HFFc6 (cell line): ENCODE measurements at places on chromosomes 16 and 17. TPM values are rescaled to one million over a fixed set of nuclear protein-coding genes. Genes with fewer than 3 reads are reported as not detected.
A peak's percentile ranks its signal among the peaks of the same experiment; 100 is the strongest.

- H3K27ac ChIP-seq = no peak within 1 kb of the TSS
- H3K36me3 ChIP-seq = no peaks in the 10 kb centered on the region
- no peak for DNase-seq
- peaks cover 39% of the 10 kb centered on the region for H3K27me3 ChIP-seq
- no peaks in the 10 kb centered on the region for H3K4me1 ChIP-seq
Measured at GRCh38 chr16:2963723-2964474, at the start of gene KREMEN2. Gene KREMEN2, plus strand, starts transcription at chr16:2964275. Its CDS starts 246 bp downstream, at chr16:2964521.

- peaks cover 2% of the 10 kb centered on the region; the same call in 1 of the 2 replicates for H3K27me3 ChIP-seq
- no peaks in the 10 kb centered on the region for H3K36me3 ChIP-seq
- no peak for DNase-seq
- H3K27ac ChIP-seq = no peak within 1 kb of the TSS
- no peak within 1 kb of the TSS; the same call in 1 of the 2 replicates for H3K4me3 ChIP-seq
- H3K4me1 ChIP-seq = no peaks in the 10 kb centered on the region; the same call in 1 of the 2 replicates
Measured at GRCh38 chr17:81527591-81528383, at the start of gene FSCN2. Gene FSCN2, plus strand, starts transcription at chr17:81528377. Its CDS starts 155 bp downstream, at chr17:81528532.

ZP2 gene
- total RNA-seq = not detected in 3 replicates

- no peaks in the 10 kb centered on the region for H3K36me3 ChIP-seq
- DNase-seq = peak; percentile 36
- peaks cover 4% of the 10 kb centered on the region for H3K27me3 ChIP-seq
Measured at GRCh38 chr17:18963126-18964017, 11.4 kb downstream of the SLC5A10 start.

- no peak overlapping the region for H3K27ac ChIP-seq
- H3K36me3 ChIP-seq = no peaks in the 10 kb centered on the region
- H3K27me3 ChIP-seq = peaks cover 2% of the 10 kb centered on the region; the same call in 1 of the 2 replicates
- no peak overlapping the region for H3K4me3 ChIP-seq
- DNase-seq = no peak
- no peaks in the 10 kb centered on the region for H3K4me1 ChIP-seq
Measured at GRCh38 chr16:359871-360697, 7.6 kb upstream of the AXIN1 start.

DNA sequence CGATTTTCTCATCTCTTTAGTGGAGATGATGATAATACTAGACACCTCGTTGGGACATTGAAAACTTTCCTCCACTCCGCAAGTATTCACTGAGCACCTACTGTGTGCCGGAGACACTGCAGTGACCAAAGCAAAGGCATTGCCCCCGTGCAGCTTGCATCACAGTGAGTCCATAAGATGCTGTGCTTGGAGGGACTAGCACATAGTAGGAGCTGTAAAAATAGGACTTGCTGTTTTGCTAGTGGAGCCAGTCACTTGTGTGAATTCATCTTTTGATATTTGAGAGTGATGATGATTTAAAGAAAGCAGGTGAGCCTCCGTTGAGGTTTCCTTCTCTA lies 5.3 kb upstream of the MAP2K3 start:
- no peak for DNase-seq
- no peak overlapping the region for H3K27ac ChIP-seq
- peaks cover 64% of the 10 kb centered on the region for H3K4me1 ChIP-seq
- H3K4me3 ChIP-seq = no peak overlapping the region
- H3K36me3 ChIP-seq = no peaks in the 10 kb centered on the region

GRCh38 chr16:81449899-81450608 lies 5.4 kb downstream of the CMIP start:
- H3K27ac ChIP-seq = no peak overlapping the region; the same call in 1 of the 2 replicates
- peaks cover 50% of the 10 kb centered on the region for H3K4me1 ChIP-seq
- H3K4me3 ChIP-seq = no peak overlapping the region
- H3K27me3 ChIP-seq = no peaks in the 10 kb centered on the region; the same call in 1 of the 2 replicates
- H3K36me3 ChIP-seq = no peaks in the 10 kb centered on the region

GRCh38 chr17:65446043-65446442 lies 115.4 kb downstream of the AXIN2 start:
- H3K27me3 ChIP-seq = peaks cover 20% of the 10 kb centered on the region
- H3K4me3 ChIP-seq = no peak overlapping the region
- DNase-seq = no peak
- H3K27ac ChIP-seq = no peak overlapping the region
- no peaks in the 10 kb centered on the region for H3K36me3 ChIP-seq

CD7 gene
- total RNA-seq = not detected in 3 replicates

GRCh38 chr17:16652847-16653366 lies 743 bp downstream of the ZNF624 start:
- peak overlapping the region; percentile 89 for H3K4me3 ChIP-seq
- DNase-seq = no peak
- peaks cover 17% of the 10 kb centered on the region for H3K36me3 ChIP-seq
- peak overlapping the region; percentile 76 for H3K27ac ChIP-seq
- H3K4me1 ChIP-seq = peaks cover 20% of the 10 kb centered on the region

DNA sequence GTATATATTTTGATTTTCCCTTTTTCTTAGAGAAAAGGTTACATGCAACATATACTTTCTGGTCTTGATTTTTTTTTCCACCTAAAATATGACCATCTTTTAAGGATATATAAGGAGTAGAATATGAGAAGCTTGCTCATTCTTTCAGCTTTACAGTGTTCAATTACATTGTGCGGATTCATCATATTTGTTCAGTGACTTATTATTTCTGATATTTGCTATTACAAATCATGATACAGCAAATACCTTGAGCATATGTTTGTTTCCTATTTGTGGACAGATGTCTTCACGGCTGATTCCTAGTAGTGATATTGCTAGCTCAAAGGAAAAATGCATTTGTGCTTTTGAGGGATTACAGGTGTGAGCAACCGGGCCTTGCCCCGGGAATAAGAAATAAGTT lies 18.1 kb downstream of the KATNIP start:
- peaks cover 16% of the 10 kb centered on the region for H3K4me1 ChIP-seq
- no peak overlapping the region for H3K4me3 ChIP-seq
- no peak overlapping the region for H3K27ac ChIP-seq
- no peak for DNase-seq

GRCh38 chr17:48996722-48997102 lies 473 bp upstream of the IGF2BP1 start:
- peak overlapping the region; percentile 84 for H3K4me3 ChIP-seq
- peak overlapping the region; percentile 89; the same call in 1 of the 2 replicates for H3K27ac ChIP-seq
- no peak for DNase-seq
- H3K36me3 ChIP-seq = peaks cover 18% of the 10 kb centered on the region

LPO gene
- not detected in 3 replicates for total RNA-seq

- peaks cover 6% of the 10 kb centered on the region for H3K36me3 ChIP-seq
- H3K27me3 ChIP-seq = peaks cover 6% of the 10 kb centered on the region
- 0 out of 2 replicates have a peak, but pooled peaks cover 6% of the 10 kb centered on the region for H3K4me1 ChIP-seq
- H3K27ac ChIP-seq = no peak overlapping the region; the same call in 1 of the 2 replicates
Measured at GRCh38 chr16:194516-194915, 14.3 kb downstream of the HBQ1 start.

GRCh38 chr17:29579866-29580771 lies 9.3 kb downstream of the GIT1 start:
- DNase-seq = peak; percentile 76
- peaks cover 16% of the 10 kb centered on the region for H3K4me1 ChIP-seq
- peaks cover 5% of the 10 kb centered on the region for H3K36me3 ChIP-seq
- no peak overlapping the region for H3K4me3 ChIP-seq
- H3K27me3 ChIP-seq = no peaks in the 10 kb centered on the region

ZPBP2 gene
- total RNA-seq = not detected in 3 replicates

DNA sequence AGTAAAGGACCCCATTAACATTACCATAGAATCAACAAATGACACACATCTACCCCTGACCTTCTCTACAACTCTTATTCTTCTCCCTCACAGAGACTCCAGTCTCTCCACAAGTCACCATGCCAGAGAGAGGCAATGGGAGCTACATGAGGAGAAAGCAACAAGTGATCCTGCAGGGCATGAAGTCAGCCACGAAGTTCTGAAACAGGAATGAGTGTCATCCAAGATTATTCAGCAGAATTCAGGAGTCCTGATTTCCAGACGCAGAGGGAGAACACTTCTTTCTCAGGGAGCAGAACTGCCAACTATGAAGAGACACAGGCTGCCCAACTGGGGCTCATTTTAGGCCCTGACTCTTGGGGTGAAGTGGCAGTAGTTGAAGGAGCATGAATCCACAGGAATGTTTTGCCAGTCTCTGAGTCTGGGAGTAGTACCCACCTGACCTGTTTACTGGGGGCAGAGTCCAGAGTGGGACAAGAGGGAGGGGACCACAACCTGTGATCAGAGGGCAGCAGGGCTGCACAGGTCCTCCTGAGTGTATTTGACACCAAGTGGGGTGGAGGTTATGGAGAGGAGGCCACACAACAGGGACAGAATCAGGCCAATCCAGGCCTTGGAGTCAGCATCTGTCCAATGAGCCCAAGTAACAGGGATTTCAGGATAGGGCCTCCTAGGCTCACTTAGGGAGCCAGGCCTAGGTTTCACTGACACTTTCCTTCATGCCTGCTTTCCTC lies 2.4 kb upstream of the MTMR4 start:
- H3K36me3 ChIP-seq = peaks cover under 1% of the 10 kb centered on the region; the same call in 1 of the 2 replicates
- no peak for DNase-seq
- H3K27ac ChIP-seq = peak overlapping the region; percentile 95
- peak overlapping the region; percentile 95 for H3K4me3 ChIP-seq

- H3K4me3 ChIP-seq = no peak overlapping the region
- H3K27ac ChIP-seq = no peak overlapping the region
- peaks cover 3% of the 10 kb centered on the region; the same call in 1 of the 2 replicates for H3K27me3 ChIP-seq
- no peaks in the 10 kb centered on the region; the same call in 1 of the 2 replicates for H3K36me3 ChIP-seq
- DNase-seq = no peak
- H3K4me1 ChIP-seq = peaks cover 37% of the 10 kb centered on the region
Measured at GRCh38 chr17:60075981-60076380, 2.7 kb downstream of the HEATR6 start.

- no peak overlapping the region for H3K4me3 ChIP-seq
- no peak for DNase-seq
- peaks cover 1% of the 10 kb centered on the region for H3K27me3 ChIP-seq
- no peak overlapping the region for H3K27ac ChIP-seq
Measured at GRCh38 chr16:69561901-69562300, 3.9 kb upstream of the NFAT5 start.

WFDC1 gene
- 2.7 to 30.6 TPM (median 20.6 TPM) in 3 replicates for total RNA-seq

PYY gene
- not detected in 3 replicates for total RNA-seq

DNA sequence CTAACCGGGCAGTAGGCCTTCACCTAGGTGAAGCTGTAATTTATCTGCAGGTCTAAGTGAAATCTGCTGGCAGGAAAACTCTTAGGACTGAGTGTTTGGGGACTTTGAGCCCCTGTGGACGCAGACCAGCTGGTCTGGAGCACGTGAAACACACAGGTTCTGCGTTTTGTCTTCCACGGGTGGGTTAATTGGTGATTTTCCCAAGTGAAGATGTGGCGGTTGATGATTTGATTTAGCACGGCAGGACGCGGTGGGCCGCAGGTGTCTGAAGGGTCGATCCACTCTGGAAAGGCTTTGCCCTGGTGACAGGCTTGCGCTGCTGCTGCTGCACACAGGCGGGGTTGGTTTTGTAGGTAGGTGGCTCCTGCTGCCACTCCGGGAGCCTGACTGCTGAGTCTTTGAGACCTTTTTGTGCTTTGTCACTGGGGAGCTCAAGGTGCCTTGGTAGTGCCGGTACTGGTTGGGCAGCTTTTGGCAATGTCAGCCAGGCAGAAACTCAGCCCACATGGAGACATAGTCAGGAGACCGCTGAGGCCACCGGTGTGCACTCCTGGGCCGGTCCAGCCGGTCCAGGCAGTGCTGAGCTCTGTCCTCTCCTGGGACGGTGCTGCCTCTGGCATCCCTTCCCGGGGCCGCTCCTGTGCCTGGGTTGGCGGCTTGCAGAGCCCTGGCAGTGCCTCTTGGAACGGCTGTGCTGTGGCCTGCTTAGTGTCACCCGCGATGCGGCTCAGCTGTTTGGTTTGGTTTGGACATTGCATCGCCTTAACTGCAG lies 2.3 kb downstream of the BAIAP2 start:
- peaks cover 68% of the 10 kb centered on the region for H3K4me1 ChIP-seq
- no peaks in the 10 kb centered on the region for H3K36me3 ChIP-seq
- H3K27me3 ChIP-seq = peaks cover 10% of the 10 kb centered on the region

GRCh38 chr16:56866955-56867830 lies 2.2 kb downstream of the SLC12A3 start:
- peaks cover 2% of the 10 kb centered on the region for H3K27me3 ChIP-seq
- DNase-seq = peak; percentile 48
- H3K27ac ChIP-seq = no peak overlapping the region
- no peak overlapping the region for H3K4me3 ChIP-seq
- no peaks in the 10 kb centered on the region for H3K36me3 ChIP-seq

PPP1R27 gene
- total RNA-seq = not detected in 2 replicates

ANTKMT gene
- 51.3 to 59.7 TPM (median 53.5 TPM) in 3 replicates for total RNA-seq

DNA sequence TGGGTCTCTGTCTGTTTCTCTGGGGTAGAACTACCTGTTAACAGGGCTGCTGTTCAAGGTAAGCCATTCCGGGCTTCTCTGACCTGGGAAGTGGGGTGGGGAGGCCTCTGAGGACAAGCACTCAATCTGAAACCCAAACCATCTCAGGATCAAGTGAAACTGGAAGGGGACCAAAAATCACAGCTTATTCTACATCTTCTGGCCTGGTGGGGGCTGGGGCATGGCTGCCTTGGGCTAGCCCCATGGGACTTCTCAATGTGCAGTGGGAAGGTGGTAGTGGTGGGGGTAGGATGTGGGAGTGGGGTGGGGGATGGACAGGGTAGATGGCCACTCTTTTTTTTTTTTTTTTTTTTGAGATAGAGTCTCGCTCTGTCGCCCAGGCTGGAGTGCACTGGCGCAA lies 5.5 kb downstream of the FLOT2 start:
- H3K36me3 ChIP-seq = peaks cover 5% of the 10 kb centered on the region; the same call in 1 of the 2 replicates
- H3K4me1 ChIP-seq = peaks cover 22% of the 10 kb centered on the region
- no peak for DNase-seq
- H3K27ac ChIP-seq = no peak overlapping the region

GRCh38 chr16:81480606-81481206 lies 36.1 kb downstream of the CMIP start:
- peaks cover 1% of the 10 kb centered on the region; the same call in 1 of the 2 replicates for H3K27me3 ChIP-seq
- DNase-seq = no peak
- peak overlapping the region; percentile 24 for H3K27ac ChIP-seq

GRCh38 chr17:29045734-29046472 lies 3.0 kb downstream of the PIPOX start:
- DNase-seq = no peak
- H3K27ac ChIP-seq = no peak overlapping the region
- H3K4me1 ChIP-seq = peaks cover 23% of the 10 kb centered on the region
- no peaks in the 10 kb centered on the region for H3K36me3 ChIP-seq
- H3K4me3 ChIP-seq = no peak overlapping the region
- H3K27me3 ChIP-seq = peaks cover 44% of the 10 kb centered on the region

DNA sequence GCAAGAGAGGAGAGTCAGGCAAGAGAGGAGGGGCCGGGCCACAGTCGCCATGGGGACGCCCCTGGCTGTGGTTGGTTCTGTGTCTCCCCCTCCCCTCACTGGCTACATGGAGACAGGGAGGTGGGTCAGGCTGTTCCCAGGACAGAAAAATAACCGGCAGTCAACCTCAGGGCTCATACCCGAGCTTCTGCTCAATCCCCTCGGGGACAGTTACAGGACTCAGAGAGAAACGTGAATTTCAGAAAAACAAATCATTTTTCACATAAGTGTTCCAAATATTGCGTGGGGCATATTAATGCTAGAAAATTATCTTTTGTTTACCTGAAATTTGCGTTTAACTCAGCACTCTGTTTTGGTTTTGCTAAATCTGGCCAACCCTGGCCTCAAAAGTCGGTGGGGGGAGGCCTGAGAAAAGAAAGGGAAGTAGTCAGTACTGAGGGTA lies 22.2 kb upstream of the CPSF4L start:
- no peak overlapping the region for H3K27ac ChIP-seq
- peaks cover 4% of the 10 kb centered on the region for H3K36me3 ChIP-seq
- no peak overlapping the region for H3K4me3 ChIP-seq
- no peak for DNase-seq
- peaks cover 5% of the 10 kb centered on the region; the same call in 1 of the 2 replicates for H3K27me3 ChIP-seq
- H3K4me1 ChIP-seq = peaks cover 28% of the 10 kb centered on the region
